Fibroblast of skin of left quadriceps (primary cell): ENCODE measurements at places on chromosomes 4 and X.

DNA sequence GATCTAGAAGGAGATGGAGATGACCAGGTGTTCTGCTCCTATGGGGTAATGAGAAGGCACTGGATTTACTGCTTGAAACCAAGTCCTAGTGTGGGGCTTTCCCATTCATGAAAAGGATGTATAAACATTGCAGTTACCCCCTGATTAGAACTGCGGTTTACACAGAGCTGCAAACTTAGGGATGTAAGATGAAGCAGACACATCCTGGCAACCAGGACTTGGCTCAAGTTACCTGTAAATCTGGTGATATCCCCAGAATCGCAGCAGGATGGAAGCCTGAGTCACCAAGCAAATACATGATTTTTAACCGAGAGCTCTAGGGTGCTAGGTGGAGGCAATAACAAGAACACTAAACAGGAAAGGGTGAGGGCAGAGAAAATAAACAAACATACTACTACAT is 178.6 kb upstream of the MAMLD1 start:
- no peak for DNase-seq

DNA sequence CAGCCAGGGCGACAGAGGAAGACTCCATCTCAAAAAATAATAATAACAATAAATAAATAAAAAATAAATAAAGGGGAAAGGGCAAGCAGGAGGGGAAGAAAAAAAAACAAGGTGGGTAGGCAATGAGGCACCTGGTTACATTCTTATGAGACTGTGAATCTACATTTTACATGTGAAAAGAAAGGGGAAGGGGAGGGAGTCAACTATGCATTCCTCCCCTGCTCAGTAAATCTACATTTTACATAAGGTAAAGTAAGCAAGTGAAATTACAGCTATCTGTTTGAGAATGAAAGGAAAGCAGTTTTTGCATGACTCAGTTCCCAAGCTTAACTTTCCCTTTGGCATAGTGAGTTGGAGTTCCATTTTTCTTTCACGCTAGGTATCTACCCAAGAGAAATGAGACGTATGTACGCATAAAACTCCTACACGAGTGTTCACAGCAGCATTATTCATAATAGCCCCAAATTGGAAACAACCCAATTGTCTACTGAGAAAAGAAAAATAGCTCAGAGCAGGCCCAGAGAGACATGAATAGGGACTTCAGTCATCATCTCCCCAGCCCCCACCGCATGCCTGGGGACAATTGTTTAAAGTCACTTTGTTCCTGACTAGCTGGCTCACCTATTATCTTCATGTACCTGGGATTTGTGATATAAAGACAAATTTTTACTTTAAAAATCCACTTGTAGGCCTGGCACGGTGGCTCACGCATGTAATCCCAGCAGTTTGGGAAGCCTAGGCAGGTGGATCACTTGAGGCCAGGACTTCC is 52.4 kb downstream of the DDX3X start:
- DNase-seq, result no peak

DNA sequence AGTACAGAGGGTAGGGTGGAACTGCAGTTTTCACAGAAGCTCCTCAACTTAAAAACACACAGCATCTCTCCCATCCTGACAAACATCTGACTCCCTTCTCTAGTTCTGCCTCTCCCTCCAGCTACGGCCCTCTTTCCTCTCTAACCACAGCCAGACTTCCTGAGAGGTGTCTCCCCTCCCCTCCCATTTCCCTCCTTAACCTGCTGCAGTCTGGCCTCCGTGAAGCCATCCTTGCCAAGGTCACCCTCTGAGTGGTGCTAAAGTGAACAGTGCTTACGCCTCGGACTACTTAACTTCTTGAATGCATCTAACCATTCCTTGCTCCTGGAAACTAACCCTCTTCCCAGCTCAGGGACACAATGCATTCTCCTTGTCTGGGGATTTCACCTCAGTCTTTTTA is 53.3 kb downstream of the RTL5 start:
- DNase-seq, result no peak

- no peak for DNase-seq
These were observed 34.2 kb upstream of the C1GALT1C1 start for GRCh38 chrX:120664081-120664480.
